ENCODE measurements at places on chromosomes 16 and 17. TPM values are rescaled to one million over a fixed set of nuclear protein-coding genes. Genes with fewer than 3 reads are reported as not detected.

Gene TPSG1
- 0.56 TPM for polyA plus RNA-seq

DNA sequence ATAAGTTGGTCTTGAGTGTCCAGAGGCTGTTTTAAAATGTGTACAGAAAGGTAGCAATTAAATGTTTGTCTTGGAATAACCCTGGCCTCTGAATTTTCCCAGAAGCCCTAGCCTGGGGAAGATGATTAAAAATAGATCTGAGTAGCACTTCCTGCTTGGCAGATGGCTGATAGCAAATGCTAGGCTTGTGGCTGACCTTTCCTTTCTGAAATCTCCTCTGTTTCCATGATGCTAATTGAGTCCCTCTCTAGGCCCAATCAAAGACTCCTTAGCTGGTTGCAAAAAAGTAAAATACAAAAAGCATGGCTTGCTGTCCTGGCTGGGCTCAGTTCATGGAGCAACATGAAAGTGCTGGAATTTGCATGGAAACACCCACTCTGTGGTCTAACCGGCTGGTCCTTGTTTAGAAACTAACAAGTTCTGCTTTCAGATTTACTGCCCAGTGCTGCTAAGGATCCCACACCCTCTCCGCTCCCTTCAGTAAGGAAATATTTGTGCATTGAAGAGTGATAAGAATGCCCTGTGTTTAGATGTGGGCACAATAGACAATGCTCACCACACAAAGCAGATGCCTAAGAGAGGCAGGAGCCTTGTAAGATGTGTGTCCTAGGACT, 40.8 kb downstream of the YPEL2 start:
- DNase-seq, result no peak

DNA sequence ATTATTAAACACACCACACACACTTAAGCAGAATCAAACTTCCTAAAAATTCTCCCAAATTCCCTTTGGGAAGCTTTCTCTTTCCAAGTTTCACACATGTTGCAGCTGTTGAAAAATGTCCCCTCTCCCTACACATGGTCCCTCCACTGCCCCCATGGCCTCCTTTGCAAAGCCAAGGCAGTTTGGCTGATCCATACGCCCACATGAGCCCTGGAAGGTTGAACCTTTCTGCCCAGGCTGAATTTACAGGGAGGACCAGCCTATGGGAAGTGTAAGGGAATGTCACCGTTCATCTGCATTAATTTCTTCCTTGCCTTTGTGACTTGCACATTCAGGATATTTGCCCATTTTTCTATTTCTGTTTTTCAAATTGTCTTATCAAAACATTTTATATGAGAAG, 31.1 kb upstream of the SHISA6 start:
- DNase-seq, result no peak

Gene CARD14
- polyA plus RNA-seq, result not detected

Gene SNX20
- not detected for polyA plus RNA-seq

DNA sequence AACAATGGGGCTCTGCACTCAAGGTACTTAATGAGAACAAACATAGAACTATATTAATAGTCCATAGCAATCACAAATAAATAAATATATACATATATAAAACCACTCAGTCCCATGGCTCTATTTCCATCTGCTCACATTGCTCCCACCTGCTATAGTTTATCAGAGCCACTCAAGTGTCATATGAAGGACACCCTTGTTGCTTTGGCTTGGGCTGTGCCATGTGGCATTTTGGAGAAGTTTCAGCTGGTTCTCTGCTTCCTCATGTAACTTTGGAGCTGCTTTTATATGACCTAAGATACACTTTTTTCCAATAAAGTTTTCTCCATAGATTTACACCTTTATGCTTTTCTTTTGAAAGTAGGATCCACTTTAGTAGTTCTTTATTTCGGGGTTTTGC, 126.4 kb downstream of the KCNJ2 start:
- DNase-seq, result no peak

DNA sequence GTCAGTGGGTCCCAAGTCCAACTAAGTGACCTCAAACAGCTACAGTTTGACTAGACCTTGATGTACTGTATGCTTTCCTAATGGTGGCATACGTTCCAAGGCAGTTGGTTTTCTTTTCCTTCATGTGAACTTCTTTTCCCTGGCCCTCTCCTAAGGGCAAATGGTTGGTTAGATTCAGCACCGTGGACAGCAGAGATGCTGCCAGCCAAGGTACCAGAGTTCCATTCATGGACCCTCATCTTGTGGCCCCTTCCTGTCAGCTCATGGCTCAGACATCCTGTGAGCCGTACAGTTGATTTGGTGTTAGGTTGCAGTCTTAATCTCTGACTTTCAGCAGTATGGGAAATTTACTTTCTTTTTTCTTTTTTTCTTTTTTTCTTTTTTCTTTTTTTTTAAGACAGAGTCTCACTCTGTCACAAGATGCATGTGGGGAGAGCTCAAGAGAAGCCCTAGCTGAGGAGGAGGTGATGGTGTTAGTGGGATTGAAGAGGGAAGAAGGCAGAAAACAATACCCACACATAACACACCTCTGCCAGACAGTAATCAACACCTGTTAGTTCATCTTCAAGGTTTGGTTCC, 122.4 kb downstream of the USP31 start:
- peak; percentile 77 for DNase-seq

Gene DNAAF8
- polyA plus RNA-seq, result not detected

GRCh38 chr17:4958102-4958501, 7.2 kb downstream of the ENO3 start:
- DNase-seq, result no peak

DNA sequence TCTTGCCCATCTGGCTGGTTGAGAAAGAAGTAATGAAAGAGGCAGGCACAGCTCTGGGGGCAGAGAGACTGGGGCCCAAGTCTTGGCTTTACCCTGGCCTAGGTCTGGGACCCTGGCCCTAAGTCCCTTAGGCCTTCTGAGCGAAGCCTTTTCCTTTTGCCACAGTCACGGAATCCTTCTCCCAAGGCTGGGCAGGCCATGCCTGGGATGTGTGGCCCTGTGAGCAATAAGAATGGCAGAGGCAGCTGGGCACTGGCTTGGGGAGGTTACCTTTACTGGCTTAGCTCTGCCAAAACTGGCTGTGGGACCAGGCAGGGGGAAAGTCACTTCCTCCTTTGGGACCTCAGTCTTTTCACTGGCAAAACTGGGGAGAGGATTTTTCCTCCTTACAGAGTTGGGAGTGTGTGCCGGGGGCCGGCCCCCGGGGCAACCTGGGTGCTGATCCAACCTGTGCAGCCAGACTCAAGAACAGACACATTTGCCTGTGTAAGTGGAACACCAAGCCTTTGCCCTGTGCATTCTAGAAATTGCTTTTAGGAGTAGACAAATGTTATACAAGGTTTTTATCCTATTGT, 12.9 kb downstream of the FOXF1 start:
- DNase-seq, result no peak

DNA sequence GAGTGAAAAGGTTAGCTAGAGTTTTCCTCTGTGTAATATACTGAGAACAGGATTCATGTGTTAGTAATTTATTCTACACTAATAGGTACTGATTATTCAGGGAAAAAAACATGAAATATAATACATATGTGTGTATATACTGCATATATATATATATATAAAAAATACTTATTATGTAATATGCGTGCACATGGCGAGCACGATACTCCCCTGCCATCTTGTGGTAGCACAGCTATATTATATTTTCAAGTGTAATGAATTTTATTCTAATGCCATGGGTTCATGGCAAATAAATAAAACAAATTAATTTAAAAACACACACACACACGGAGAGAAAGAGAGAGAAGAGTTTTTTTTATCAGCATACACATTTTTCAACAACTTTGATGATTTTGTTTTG, 460.6 kb downstream of the KCNJ2 start:
- DNase-seq, result no peak

Gene PRAC1
- polyA plus RNA-seq, result 0.70 TPM

DNA sequence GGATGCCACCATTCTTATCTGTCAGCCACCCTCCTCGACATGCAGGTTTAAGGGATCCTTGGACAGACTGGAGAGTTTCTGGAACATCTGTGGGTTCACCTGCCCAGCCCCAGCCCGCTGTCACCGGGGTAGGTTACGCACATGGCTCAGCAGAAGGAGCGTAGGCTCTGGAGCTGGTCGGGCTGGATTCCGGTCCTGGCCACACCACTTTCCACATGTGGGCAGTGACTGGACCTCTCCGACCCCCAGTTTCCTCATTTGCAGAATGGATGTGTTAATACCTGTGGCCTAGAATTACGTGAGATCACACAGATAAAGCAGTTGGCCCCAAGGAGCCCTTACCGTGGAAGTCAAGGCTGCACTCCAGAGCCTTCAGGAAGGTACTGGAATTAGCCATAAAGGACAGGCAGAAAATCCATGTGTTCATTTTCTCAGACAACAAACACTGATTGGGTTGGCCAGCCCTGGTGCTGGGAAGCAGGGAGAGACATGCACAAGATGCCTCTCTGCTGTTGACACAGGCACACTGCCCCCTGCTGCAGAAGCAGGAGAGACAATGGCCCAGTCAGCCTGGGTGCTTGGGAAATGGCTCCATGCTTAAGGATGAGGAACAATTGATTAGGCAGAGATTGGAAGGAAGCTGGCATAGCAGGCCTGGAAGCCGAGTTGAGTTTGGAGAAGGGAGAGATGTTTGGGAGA, 58.8 kb downstream of the SF3B3 start:
- DNase-seq, result peak; percentile 45

Gene IGFALS
- polyA plus RNA-seq, result not detected

- no peak for DNase-seq
Observed at GRCh38 chr17:50882851-50883250, 16.7 kb upstream of the TOB1 start.

DNA sequence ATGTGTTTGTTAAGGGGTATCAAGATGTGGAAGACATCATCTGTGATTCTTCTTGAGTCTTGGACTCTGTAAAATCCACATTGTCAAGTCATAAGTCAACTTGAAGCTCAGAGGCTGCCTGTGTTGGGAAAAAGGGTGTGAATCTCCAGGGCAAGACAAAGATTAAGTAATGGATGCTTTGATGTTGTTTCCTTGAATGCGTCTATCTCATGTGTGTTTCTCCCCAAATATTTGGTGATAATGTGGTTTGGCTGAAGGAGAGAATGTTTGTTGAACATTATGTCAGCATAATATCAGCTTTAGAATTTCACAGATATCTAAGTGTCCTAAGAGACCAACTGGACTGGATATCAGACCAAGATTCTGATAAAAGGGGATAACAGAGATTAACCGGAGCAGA, 24.1 kb upstream of the KCNJ16 start:
- no peak for DNase-seq

Gene MYH13
- polyA plus RNA-seq, result not detected

DNA sequence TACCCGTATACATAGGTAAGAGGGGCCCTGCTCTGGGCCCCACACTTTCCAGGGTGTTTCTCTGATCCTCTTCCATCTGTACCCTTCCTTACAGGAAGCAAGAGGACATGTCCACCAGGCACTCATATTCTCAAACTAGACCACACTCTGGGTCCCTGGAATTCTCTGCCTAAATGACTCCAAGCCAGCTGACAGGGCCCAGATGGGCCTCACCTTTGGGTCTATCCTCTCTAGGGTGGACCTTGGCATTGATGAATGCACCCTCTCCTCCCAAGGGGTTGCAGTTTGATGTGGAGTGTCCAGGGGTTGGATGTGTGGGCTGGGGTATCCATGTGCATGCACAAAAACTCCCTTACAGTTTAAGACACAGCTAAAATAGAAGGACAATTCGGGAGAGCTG, 95.8 kb downstream of the ASIC2 start:
- DNase-seq, result no peak

GRCh38 chr17:37276475-37276874, 99.3 kb upstream of the C17orf78 start:
- DNase-seq, result no peak

- DNase-seq, result no peak
Observed at GRCh38 chr17:29205047-29205446, 24.8 kb upstream of the MYO18A start.

DNA sequence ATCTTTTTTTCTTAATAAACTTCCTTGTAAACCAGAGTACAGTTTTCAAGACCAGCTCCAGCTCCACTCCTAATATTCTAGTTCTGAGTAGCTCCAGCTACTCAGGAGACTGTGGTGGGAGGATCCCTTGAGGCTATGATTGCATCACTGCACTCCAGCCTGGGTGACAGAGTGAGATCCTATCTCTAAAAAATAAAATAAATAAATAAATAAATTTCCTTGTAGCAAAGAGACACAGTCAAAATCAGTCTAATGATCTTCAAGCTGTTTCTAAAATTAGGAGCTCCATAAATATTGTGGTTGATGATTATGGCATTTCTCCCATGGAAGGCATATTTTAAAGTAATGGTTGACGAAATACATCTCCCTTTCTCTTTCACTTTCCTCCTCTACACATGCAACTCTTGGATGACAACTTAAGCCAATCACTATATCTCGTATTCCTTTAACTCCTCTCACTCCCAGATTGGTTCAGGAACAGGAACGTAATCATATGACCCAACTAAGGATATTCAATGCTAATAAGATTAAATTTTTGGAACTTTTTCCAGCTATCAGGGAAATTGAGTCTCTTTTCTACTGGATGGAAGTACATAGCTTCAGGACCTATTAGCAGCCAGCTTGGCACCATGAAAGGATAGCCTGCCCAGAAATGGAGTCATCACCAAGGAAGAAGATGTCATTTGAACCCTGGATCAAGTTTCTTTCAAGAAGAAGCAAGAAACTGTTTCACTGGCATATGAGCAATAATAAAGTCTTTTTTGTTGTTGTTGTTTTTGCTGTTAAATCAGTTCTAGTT, 42.1 kb upstream of the TAOK1 start:
- DNase-seq, result no peak

Gene EMC6
- 230 TPM for polyA plus RNA-seq

DNA sequence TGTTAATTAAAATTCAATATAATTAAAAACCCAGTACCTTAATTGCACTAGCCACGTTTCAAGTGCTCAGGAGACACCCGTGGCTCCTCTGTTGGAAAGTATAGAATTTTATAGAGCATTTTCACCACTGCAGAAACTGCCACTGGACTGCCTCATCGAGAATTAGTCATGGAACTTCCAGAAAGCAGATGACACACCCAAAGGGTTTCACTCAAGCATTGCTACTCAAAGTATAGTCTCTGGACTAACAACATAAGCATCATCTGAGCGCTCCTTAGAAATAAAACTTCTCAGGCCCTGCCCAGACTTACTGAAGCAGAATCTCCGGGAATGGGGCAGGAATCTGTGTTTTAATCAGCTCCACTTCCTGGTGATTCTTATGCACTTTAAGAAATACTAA, 63.5 kb upstream of the GPR139 start:
- DNase-seq, result peak; percentile 39

Gene CDR2L
- polyA plus RNA-seq, result 17.7 TPM

DNA sequence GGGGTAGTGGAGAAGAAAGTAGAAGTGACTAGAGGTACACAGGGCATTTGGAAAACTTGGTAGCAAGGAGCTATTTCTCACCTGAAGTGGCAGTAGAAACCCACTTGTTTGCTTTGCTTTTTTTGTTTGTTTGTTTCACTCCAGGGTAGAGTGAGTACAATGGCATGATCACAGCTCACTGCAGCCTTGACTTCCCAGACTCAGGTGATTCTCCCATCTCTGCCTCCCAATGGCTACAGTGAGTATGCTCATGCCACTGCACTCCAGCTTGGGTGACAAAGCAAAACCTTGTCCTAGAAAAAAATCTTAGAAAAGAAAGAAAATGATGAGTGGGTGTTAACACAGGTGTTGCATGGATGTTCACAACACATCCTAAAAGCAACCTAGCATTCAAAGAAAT, 40.4 kb downstream of the SCNN1G start:
- peak; percentile 4 for DNase-seq

Gene KRT9
- not detected for polyA plus RNA-seq

Data from GM23338 (cell line).